ENCODE measurements at places on chromosomes 11 and 22.

GRCh38 chr11:77351281-77351886 is 49.9 kb upstream of the GDPD4 start:
- DNase-seq: no peak

DNA sequence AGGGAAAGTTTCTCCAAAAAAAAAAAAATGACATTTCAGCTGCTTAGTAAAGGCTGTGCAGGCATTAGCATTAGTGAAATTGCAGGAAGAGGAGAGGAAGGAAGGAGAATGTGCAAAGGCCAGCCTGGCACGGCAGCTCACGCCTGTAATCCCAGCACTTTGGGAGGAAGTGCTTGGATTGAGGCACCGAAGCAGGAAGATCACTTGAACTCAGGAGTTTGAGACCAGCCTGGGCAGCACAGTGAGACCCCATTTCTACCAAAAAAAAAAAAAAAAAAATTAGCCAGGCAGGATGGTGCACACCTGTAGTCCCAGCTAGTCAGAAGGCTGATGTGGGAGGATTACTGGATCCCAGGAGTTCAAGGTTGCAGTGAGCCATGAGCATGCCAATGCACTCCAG is 7.8 kb downstream of the TRIOBP start:
- DNase-seq: no peak

- DNase-seq: no peak
Measured at GRCh38 chr11:109762546-109762945, 330.6 kb upstream of the ZC3H12C start.

- DNase-seq: peak; percentile 74
Measured at GRCh38 chr22:30609260-30610185, 2.5 kb downstream of the TCN2 start.

- no peak for DNase-seq
Measured at GRCh38 chr22:42160251-42160650, 29.6 kb upstream of the CYP2D6 start.

DNA sequence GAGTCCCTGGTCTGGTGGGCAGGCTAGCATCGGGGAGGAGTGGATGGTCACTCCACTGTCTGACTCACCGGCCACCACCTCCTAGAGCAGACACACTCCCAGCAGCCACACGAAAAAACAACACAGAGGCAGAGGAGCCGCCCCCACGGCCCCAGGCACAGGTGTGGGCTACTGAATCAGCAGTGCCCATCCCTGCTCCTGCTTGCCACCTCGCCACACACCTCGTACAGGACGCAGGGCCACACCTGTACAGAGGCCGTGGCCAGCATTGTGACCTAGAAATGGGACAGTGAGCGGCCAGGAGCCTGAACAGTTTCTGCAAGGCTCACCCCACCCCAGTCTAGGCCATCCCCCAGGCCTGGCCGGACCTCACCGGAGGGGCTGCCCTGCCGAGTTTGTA is 14.0 kb downstream of the TRIM29 start:
- no peak for DNase-seq

- no peak for DNase-seq
Measured at GRCh38 chr11:88402192-88402715, 64.7 kb upstream of the CTSC start.

DNA sequence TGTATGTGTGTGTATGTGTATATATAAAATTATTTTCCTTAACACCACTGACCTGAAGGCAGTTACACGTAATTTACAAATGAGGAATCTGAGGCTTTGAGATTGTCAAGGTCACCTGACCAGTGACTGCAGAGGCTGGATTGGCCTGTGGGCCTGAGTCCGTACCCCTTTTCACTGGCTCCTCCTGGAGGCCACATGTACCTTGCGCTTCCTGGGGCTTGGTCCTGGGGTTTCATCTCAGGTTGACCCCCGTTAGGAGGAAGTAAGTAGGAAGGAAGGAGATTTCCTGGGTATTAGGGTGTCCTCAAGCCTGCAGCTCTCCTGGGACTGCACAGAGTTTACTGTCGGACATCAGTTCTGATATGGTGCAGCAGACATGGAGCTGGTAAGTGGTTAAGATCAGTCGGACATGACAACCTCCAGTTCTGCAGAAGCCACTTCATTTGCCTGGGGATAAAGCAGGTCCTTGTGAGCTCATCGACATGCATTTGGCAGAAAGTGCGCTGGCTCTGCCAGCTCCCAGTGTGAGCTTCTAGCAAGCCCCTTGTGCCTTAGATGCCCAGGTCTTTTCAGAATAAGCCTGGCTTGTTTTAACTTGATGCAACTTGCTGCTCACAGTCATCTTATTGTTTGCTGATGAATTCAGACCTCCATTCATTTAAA is 36.6 kb downstream of the ST3GAL4 start:
- no peak for DNase-seq

DNA sequence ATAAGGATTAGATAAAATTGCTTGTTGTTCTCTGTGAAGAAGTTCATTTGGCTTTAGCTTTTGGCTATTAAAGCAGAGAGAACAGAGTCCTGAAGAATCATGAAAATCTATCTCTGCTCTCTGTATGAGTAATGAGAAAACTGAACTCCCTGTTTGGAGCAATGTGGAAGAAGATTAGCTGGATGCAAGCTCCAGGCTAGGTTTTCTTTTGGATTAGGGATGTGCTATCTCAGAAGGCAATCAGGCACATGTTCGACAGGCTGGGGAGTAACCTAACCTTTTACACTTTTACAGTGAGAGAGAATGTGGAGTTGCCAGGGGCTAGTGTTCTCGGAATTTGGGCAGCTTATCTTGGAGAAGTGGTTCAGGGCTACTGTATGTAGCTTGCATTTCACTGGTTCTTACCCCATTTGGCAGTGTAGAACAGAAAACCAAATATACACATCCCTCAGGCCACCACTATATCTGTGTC is 8.5 kb upstream of the SLN start:
- no peak for DNase-seq

- no peak for DNase-seq
Measured at GRCh38 chr11:46520971-46521745, 72.7 kb downstream of the AMBRA1 start.

DNA sequence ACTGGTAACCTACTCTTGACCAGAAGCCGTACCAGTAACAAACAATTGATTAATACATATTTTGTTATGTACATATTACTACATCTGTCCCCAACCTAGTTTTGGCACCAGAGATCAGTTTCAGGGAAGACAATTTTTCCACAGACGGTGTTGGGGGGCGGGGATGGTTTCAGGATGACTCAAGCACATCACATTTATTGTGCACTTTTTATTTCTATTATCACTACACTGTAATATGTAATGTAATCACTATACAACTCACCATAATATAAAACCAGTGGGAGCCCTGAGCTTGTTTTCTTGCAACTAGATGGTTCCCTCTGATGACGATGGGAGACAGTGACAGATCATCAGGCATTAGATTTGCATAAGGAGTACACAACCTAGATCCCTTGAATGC is 15.5 kb downstream of the DGCR8 start:
- DNase-seq: no peak

DNA sequence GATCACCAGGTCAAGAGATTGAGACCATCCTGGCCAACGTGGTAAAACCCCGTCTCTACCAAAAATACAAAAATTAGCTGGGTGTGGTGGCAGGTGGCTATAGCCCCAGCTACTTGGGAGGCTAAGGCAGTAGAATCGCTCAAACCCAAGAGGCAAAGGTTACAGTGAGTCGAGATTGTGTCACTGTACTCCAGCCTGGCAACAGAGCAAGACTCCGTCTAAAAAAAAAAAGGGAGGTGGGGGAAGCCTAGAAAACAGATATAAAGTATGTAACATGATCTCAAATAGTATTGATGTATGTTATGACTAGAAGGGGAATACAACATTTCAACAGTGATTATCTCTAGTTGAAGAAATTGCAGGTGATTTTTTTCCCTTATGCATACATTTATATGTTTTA is 61.4 kb downstream of the SLC1A2 start:
- DNase-seq: no peak

DNA sequence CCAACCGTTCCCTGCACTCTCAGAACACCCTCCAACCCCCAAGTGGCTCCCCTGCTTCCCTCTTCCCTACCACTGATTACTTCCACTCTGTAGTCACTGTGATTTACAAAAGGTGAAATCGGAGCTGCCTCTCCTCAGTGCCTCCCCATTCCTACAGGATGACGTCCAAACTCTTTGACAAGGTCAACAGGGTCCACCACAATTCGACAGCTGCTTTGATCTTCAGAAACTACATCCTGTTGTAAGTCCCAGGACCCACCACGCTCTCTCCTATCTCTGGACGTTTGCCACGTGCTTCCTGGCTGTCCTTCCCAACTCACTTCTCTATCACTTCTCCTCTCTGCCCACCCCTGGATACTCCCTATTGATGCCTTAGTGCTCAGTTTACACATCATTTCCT is 85.0 kb upstream of the EIF3D start:
- no peak for DNase-seq

DNA sequence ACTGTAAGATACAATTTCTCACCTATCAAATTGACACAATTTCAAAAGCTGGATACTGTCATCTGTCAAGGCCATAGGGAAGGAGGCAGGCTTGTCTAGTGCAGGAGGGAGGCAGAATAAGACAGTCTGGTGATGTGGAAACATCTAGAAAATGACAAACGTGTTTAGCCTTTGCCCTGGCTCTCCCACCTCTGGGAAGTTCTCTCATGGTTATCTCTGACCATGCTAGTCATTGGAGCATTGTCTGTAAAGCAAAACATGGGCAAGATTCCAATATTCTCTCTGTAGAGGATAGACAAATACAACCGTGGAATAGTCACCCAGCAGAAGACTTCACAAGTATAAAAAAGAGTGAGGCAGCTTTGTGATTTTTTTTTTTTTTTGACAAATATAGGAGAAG is 9.1 kb upstream of the SERHL2 start:
- DNase-seq: no peak

- no peak for DNase-seq
Measured at GRCh38 chr11:116541460-116541859, 231.3 kb downstream of the BUD13 start.

GRCh38 chr11:45343444-45343843 is 57.3 kb upstream of the SYT13 start:
- DNase-seq: no peak

GRCh38 chr11:131544591-131544990 is 174.2 kb downstream of the NTM start:
- no peak for DNase-seq

- DNase-seq: peak; percentile 55
Measured at GRCh38 chr11:68383976-68384501, 71.6 kb downstream of the LRP5 start.

- no peak for DNase-seq
Measured at GRCh38 chr11:130629039-130629438, 180.6 kb downstream of the ADAMTS15 start.

GRCh38 chr11:121670266-121670665 is 217.5 kb upstream of the SORL1-AS1 start:
- no peak for DNase-seq

GRCh38 chr11:113937918-113938317 is 33.3 kb downstream of the HTR3B start:
- DNase-seq: no peak

DNA sequence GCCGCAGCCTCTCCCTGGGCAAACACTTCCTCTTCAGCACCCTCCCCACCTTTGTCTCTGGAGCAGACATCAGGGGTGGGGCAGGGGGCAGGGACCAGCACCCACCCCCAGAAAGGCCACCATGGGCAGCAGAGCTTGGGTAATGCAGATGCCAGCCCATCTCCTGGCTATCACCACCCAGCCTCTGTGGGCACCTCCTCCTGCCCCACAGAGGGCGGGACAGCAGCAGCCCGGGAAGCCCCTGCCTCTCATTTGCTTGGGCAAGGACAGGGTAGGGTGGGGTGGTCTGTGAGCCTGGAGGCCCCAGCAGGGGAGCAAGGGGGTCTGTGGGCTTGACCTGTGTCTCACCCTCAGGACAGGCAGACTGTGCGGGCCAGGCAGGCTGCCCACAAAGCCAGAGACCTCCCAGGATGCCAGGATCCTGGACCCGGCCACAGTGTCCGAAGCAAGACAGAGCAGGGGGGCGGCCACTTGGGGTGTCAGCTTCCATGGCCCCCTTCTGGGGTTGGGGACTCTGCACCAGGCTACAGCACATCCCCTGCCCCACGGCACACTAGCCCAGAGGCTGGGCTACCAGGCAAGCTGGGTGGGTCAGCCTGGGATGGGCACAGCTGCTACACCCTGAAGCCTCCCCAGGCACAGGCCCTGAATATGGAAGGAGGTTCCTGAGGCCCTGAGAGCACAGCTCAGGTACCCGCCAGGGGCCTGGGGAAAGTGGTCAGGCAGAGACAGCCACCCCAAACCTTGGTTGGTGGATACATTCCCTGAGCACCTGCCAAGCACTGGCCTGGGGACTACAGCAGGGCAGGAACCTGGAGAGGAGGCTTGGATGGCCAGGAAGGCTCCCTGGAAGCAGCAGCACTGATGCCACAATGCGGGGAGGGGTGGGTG is 4.5 kb downstream of the RNH1 start:
- DNase-seq: no peak

DNA sequence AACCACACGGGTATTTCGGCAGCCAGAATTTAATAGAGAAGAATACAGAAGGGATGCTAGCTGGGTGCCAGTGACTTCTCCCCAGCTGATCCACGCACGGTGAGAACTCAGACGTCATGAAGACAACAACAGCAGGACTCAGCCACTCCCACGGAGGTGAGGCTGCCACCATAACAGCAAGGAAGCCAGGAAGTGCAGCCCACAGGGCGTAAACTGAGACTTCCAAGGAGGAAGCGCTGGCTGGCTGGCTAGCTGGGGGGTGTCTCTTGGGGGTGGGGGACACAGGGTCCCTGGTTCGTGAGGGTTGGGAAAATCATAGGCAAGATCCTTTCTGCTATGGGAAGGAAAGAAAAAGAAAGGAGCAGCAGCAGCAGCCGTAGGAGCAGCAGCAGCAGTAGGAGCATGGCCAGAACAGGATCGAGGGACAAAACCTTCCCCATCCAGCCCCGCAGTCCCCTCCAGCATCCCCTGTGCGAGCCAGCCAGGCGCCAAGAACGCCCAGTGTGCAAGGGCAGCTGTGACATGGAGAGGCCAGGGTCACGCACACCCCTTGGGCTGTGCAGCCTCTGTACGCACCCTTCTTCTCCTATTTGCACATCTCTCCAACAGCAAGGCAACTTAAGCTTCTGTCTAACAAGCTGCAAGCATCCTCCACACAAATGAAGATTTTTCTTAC is 49.6 kb upstream of the SHANK2 start:
- no peak for DNase-seq

All from CD4-positive, alpha-beta T cell treated with Interferon alpha-2 for 1 hour (primary cell).